CD8-positive, alpha-beta memory T cell (primary cell): ENCODE measurements at places on chromosomes 16 and 17.
A peak's percentile ranks its signal among the peaks of the same experiment; 100 is the strongest.

GRCh38 chr16:46932802-46933201 is 40.7 kb downstream of the DNAJA2 start:
- DNase-seq: no peak

- peak; percentile 27 for DNase-seq
These were observed 53.9 kb downstream of the BANP start for GRCh38 chr16:88005181-88005581.

- peak; percentile 76 for DNase-seq
These were observed 43.8 kb upstream of the TOB1 start for GRCh38 chr17:50909765-50910605.

GRCh38 chr16:86581458-86581857 is 3.1 kb downstream of the FOXL1 start:
- no peak for DNase-seq

DNA sequence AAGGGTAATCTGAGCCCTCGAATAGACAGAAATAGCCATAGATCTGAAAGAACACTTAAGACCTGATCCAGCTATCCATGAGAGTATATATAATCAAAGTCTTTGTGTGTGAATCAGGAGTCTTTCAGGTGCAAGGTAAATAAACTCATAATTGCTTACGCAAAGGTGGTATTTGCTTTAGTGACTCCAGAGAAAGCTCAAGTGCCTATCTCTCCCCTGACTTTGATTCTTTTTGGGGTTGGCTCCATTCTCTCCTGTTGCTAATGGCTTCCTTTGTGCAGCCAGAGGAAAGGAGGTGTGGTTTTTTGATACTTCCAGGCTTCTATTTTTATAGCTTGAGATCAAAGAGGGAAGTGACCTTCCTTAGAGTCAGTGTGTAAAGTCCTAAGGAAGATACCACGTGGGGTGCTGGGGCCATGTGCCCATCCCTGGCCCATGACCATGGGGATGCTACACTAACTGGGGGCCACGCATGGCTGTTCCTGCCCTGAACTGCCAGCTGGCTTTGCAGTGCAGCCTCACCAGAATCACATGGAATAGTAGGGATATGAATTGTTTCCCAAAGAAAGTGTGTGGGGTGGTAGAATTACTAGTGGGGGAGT is 45.8 kb downstream of the TENT4B start:
- no peak for DNase-seq

DNA sequence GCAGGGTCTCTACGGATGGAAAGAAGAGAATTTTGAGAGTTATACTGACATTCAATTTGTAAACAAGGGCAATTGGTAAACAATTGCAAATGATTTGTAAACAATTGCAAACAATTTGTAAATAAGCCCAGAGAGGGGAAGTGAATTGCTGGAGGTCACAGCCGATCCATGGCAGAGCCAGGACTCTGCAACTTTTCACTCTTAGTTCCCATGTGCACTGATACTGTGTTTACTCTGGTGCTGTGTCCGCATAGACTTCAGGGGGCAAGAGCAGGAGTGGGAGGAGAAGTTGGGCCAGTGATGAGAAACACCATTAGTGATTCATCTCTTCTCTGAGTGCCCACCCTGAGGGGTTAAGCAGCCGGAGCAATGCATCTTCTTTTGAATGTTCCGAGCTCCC is 14.0 kb downstream of the SCNN1G start:
- no peak for DNase-seq

DNA sequence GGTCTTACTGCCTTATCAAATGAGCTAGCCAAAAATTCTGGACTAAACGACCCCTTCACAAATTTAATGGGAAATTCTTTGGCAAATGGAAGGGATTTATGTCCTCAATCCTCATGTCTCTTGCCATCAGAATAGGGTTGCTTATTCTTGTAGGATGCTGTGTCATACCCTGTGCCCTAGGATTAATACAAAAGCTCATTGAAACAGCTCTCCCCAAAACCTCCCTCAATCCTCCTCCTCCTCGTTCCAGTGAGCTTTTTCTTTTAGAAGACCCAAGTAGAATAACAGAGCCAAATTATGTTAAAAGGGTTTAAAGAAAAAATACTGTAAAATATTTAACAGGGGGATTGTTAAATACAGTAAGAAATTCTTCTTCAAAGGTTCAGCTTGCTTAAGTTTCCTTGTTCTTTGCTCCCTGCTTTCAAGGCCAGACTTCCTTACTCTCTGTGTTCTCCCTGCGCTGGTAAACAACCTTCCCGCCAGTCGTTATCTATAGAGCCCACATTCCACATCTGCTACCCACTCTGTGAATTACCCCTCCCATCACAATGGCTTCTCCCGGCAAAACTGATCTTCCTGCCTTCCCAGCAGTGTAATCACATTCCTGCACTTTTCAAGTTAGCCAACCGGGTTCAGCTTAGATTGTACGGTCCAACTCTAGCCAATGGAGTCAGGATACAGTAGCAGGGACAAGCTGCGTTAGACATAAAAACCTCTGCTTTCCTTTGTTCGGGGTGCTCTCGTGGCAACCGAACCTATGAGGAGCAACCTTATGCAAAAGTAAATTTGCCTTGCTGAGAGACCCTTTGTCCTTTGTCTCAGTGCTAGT is 9.7 kb downstream of the HPR start:
- no peak for DNase-seq

DNA sequence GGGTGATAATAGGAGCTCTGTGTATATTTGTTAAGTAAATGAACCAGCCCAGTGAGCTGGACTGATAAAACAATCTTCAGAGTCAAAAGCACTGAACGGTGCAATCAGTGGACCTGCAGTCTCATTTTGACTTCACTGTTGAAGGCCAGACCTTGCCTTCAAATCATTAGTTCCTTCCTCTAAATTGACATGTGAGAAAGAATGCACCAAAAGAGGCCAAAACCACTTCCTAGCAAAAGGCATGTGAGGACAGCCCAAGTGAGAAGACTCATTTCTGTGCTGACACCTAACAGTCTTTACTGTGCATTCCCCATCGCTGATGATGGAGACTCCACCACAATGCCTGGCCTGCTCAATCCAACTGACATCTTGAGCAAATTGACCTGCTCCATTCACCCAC is 10.6 kb downstream of the GTF3C1 start:
- DNase-seq: no peak

GRCh38 chr16:87948119-87948545 is 3.1 kb upstream of the BANP start:
- no peak for DNase-seq

DNA sequence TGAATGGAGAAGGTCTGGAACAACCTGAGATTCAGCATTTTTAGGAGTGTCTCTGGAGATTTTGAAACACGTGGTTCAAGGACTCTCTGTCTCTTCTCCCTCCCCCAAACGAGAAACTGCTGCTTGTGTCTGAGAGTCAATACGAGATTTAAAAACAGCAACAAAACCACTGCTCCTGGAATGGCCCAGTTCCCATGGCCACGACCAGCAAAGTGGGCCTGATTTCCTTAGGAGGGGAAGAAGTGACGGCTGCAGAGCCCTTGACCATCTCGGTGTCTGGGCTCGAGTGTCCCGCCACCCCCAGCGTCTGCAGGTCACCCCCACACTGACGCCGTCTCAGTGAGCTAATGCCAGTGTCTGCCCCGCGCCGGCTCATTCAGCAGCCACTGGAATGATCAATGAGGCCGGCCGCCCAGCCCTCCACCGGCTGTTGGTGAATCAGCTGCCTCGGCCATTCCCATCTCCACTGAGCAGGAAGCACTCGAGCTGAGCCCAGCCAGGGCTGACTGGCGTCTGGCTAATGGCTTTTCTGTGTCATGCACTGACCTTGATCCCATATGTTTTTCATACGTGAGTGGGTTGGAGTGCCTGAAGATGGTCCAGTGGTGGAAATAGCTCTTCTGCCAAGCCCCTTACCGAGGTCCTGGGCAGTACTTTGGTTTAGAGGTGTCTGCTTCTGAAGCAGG is 151.8 kb downstream of the PITPNC1 start:
- DNase-seq: no peak

GRCh38 chr16:55297062-55297909 is 26.7 kb upstream of the IRX6 start:
- no peak for DNase-seq

DNA sequence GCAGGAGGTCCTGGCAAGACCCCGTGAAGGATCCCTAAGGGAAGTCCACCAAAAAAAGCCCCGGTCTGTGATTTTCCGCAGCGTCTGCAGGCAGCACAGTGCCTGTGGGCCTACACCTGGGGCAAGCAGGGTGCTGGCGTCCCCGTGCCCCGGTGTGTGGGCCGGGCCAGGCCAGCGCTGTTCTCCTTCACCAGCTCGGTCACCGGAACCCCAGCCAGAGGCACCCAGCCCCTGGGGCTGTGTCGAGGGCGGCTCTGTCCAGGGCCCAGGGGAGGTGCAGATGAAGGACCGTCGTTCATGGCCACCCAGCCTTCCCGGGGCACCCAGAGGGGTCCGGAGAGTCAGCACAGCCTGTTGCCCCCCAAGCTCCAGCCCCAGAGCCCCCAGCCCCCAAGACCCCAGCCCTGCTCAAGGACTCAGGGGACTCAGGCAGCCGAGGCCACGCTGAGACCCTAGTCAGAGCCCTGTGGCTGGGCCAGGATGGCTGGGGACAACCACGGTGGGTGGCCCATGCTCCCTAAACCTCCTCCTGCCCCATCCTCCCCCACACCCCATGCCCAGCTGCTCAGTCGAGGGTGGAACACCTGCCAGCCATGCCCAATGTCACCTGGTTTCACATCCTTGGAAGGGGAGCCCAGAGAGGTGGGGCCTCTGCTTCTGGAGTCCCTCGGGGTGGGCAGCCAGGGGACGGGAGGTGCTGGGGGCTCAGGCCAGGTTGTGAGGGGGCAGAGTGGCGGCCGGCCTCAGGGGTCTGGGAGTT is 5.7 kb upstream of the C1QTNF8 start:
- no peak for DNase-seq

DNA sequence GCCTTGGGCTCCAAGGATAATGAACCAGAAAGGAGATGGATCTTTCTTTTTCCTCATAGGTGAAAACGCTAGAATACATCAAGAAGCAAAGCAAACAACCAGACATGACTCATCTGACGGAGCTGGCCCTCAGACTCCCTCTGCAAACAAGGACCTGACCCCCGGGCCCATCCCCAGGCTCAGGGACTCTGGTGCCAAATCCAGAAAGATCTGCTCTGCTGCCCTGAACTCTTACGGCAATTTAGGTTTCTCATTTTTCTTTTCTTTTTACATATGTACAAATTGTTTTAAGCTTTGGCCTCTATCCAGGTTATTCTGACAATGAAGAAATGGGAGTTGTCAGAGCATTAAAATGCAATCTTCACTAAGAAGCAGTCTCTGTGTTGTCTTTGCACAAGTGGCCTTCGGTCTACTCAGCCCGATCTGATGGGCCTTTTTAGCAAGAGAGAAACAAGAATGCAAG is 17.7 kb downstream of the KNOP1 start:
- no peak for DNase-seq
